Renal cortex interstitium (tissue), 15 donors: ENCODE measurements at places on chromosomes 3 and 15. TPM values are rescaled to one million over a fixed set of nuclear protein-coding genes. Genes with fewer than 3 reads are reported as not detected.

Gene SNX22
- 1.6 TPM for polyA plus RNA-seq

- no peak for DNase-seq
These were observed 3.7 kb upstream of the TMED3 start for GRCh38 chr15:79307251-79307650.

GRCh38 chr15:60397772-60398445 is at the start of gene ANXA2:
Gene ANXA2, minus strand, starts transcription at chr15:60397986. Its CDS starts 11,911 bp downstream, at chr15:60386075.
- peak; percentile 63 for DNase-seq

DNA sequence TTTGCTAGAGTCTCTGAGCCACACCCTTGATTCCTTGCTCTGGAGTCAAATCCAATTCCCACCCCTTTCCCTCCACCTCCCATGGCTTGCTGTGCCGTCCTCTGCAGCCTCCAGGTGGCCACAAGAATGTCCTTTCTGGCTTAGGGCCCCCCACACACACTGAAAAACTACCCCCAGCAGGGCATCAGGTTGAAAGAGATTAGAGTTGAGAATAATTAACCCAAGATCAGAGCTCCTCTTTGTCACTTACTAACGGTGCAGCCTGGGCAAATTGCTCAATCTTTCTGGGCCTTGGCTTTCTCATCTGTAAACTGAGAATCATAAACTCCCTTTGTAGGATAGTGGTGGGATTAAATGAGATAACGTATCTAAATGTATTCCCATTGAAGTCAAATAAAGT is 78.5 kb downstream of the MRPL46 start:
- no peak for DNase-seq

GRCh38 chr15:58742022-58742813 is 7.3 kb downstream of the ADAM10 start:
- DNase-seq = no peak

DNA sequence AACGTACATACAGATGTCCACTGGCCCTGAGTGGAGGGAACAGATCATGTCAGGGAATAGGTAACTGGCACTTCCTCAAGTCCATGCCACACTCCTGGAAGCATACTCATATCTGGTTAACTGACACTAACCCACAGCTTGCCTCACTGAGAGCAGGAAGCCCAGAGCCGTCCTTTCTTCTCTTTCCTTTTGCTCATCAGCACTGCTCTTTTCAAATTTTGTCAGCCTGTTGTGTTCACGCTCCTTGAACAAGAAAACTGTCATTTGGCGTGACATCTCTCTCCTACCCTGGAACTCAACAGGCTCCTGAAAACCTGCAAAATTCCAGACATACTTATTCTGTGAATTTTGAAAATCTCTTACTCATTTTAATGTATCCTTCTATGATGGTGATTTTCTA is 360.2 kb downstream of the MAGI1 start:
- DNase-seq = no peak
